ENCODE measurements at places on chromosomes 6 and 20. TPM values are rescaled to one million over a fixed set of nuclear protein-coding genes. Genes with fewer than 3 reads are reported as not detected.

Gene CDH26
- 2.4 TPM for polyA plus RNA-seq

Gene OR12D3
- polyA plus RNA-seq, result not detected

DNA sequence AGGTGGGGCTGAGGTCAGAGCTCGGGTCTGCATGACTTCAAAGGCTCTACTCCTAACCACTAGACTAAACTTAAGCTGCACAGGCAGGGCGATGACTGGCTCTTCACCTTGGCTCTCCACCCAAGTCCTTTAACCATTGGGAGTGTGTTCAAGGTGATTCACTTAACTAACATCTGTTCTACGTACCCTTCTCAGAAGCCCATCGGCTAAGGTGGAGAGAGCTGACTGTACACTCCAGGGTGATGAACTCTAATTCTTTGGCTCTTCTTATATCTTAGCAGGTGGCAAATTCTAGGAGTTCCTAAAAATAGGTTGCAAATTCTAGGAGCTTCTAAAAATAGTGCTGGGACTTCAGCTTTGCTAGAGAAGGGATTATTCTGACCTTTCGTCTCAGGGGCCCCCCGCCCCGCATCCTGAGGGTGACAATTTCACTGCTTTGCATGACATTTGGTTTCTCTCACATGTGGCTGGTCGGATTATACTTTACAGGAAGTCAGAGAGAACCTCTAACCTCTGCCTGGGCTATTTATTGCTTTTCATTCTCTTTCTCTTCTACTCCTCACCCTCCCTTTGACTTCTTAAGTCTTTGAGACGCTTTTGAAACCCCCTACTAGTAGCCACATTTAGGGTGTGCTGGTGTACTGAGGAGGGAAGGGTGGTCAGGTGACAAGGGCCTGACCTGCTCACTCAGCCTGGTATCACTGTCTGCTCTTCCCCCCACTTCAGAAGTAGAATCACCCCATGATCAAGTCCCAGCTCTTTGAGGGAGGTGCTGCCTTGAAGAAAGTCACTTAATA lies 55.5 kb downstream of the PRDM1 start:
- no peak for DNase-seq

DNA sequence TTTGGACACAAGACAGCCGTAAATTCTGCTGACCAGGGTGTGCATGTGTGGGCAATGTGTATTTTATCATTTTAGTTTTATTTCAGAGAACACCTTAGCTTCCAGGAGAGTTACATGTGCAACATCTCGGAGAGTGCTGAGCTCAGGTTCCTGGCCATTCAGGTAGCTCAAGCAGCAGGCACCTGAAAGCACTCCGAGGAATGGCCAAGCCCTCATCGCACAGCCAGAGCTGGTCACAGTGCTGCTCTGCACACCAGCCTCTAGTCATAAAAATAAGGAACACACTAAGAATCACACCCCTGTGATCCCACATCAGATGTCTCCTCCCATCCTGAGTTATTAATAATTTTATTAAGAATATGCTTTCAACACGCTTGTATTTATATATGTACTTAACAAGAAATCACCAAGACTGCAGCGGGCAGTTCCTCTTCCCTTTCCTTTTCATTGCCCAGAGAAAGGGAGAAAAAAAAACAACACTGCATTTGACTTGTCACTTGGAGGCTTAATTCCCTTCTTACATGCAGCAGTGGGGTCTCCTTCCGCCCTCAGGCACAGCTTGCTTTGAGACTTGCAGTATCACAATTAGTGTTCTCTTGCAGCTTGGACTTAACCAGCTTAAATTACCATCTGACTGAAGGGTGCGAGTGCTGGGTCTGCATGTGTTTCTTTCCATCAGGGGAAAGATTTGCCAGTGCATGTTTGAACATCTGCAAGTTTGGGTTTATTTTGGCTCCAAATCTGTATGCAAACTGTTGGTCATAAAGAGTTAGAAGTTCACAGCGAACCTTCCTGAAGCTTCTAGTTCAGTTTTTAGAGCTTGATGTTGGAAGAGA lies 36.0 kb upstream of the IRF4 start:
- no peak for DNase-seq

- no peak for DNase-seq
These were observed 36.4 kb upstream of the NELFCD start for GRCh38 chr20:58944610-58945009.
